ENCODE measurements at places on chromosomes 16 and 17. TPM values are rescaled to one million over a fixed set of nuclear protein-coding genes. Genes with fewer than 3 reads are reported as not detected.

Gene HOXB1
- total RNA-seq: not detected

Gene HGS
- total RNA-seq: 166 TPM

Gene WFIKKN1
- 0.28 TPM for total RNA-seq

Gene TMEM238L
- not detected for total RNA-seq

Gene HSD17B2
- total RNA-seq: 4.5 TPM

Data from endothelial cell of umbilical vein (primary cell).